H4 (cell line): ENCODE measurements at places on chromosomes 12 and 14. TPM values are rescaled to one million over a fixed set of nuclear protein-coding genes. Genes with fewer than 3 reads are reported as not detected.

DNA sequence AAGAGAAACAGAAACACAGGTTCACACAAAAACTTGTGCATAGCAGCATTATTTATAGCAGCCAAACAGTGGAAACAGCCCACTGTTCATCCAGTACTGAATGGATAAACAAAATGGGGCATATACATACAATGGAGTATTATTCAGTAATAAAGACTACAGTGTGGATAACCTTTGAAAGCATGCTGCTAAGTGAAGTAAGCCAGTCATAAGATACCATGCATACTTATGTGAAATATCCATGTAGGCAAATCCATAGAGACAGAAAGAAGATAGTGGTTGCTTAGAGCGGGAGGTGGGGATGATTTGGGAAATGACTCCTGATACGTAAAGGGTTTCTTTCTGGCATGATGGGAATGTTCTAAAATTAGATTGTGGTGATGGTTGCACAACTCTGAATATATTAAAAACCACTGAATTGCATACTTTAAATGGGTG is 99.4 kb downstream of the CRADD start:
- no peak for DNase-seq

The HPD gene
- total RNA-seq, result not detected in 2 replicates

GRCh38 chr12:22034709-22035506 is 11.1 kb upstream of the CMAS start:
- DNase-seq, result no peak

The TCP11L2 gene
- total RNA-seq, result 11.7 and 13.4 TPM in 2 replicates

The KLRB1 gene
- not detected in 2 replicates for total RNA-seq

- no peak for DNase-seq
Observed at GRCh38 chr12:114741940-114742339, 58.0 kb upstream of the TBX3 start.

- no peak for DNase-seq
Observed at GRCh38 chr14:93893661-93894261, 33.4 kb upstream of the FAM181A start.

DNA sequence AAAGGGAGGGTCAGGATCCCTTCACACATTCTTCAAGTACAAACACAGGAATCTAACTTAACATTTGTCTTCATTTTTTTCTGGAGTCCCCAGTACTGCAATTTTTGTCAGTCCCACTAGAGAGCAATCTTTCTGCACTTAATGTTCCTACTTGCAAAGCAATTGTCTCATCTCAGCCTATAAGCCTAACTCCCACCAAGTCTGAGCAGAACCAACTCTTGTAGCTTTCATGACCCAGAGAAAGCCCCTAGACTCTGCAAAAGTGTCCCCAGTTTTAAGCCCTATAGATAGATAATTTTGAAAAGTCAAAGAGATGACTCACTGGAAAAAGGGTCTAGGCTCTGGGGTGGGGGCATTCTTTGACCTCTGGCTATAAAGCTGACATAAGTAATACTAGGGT is 1.8 kb upstream of the ZBTB39 start:
- peak; percentile 67 for DNase-seq

The PA2G4 gene
- 203 and 227 TPM in 2 replicates for total RNA-seq

DNA sequence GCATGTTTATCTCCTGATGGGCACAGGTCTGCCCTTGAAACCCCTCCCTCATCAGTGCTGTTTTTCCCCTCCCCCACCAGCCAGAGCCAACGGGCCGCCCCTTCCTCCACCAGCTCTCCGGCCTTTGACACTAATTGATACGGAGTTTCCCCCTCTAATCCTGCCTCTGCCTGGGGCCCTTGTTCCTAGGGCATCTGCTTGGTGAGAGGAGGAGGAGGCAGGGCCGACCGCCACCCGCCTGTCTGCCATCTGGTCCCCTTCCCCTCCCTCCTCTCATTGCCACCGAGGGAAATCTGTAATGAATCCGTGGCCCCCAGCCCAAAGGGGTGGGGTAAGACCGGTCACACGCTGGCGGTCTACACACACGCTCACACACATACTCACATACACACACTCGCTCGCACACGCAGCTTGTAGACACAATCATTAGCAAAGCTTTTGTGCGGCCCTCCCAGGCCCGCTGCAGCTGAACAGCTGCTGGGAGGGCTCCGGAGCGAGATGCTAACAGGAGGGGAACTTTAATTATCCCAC is 27.4 kb downstream of the SRRM4 start:
- DNase-seq, result no peak

The KRT8 gene
- 20.7 and 27.7 TPM in 2 replicates for total RNA-seq

DNA sequence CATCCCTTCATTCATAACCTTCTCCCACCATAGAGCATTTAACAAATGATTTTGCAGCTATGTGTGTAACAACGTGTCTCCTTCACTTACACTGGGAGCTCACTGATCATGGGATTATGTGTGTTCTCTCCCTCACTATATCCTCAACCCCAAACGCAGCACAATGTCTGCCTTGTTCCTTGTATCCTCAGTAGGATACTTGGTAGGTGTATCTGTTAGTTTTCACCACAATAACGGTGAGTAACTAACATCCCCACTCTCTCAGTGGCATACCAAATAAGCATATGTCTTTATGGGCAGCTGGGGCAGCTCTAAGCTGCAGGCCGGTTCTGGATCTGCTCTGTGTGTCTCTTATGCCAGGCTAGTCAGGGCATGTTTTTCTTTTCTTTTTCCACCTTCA is 166.7 kb upstream of the PWP1 start:
- DNase-seq, result no peak

DNA sequence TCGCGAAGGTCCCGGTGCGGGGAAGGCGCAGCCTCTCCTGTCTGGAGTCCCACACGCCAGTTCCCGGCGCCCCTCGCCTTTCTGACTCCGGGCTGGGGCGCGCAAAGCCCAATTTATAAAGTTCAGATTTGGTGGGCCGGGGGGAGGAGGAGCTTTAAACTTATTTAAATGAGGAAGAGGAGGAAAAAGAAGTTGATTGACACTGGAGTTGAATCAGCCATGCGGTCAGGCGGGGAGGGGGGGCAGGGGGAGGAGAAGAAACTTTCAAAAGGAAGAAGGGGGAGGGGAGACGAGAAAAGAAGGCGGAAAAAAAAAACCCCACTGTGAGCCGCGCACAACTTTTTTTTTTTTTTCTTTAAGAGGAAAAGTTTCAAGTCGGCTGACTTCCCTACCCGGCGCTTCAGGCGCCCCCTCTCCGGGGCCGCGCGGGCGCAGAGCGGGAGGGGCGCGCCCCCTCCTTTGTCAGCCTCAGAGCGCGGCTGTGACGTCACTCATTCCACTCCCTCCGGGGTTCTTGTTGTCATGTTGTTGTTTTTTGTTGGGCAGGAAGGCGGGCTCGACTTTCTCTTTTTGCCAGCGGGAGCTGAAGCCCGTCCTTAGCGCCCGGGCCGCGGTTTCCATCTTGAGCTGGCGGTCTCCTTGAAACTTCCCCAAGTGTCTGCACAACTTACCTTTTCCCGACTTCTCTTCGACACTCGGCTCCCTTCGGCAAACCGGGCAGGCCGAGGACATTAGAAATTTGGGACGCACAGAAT is at the start of gene ZFP36L1:
Gene ZFP36L1 (minus strand): TSS at position 89 of the 755 bp plus-strand sequence. CDS start 129 bp downstream, outside the sequence.
- DNase-seq, result peak; percentile 94
